ENCODE measurements at places on chromosomes 4 and X.

DNA sequence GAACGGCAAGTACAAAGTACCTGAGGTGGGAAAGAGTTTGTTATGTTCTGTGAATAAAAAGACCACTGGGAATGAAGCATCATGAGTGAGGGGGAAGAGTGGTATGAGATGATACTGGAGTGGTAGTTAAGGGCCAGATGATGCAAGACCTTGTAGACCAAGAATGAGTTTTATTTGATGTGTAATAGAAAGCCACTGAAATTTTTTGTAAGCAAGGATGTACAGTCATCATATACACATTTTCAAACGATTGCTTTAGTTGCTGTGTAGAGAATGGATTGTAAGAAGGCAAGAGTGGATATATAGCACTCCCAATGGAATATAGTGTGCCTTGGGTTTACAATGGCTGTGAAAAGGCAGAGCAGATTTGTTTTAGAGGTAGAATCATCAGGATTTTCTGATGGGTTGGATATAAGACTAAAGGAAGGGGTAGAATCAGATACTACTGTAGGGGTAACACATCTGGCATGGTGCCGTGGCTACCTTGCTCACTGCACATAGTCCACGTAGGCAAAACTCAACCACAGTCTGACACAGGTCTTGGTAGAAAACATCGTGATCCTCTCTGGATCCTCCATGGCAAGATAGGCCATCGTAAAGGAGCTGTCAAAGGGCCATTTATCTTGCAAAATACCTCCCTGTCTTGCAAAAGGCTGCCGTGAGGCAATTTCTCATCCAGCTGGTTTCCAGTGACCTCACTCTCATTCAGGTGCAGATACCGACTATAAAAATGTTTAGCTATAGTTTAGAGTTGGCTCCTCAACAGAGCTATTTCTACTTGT lies 14.9 kb downstream of the TIFA start:
- no peak for DNase-seq

DNA sequence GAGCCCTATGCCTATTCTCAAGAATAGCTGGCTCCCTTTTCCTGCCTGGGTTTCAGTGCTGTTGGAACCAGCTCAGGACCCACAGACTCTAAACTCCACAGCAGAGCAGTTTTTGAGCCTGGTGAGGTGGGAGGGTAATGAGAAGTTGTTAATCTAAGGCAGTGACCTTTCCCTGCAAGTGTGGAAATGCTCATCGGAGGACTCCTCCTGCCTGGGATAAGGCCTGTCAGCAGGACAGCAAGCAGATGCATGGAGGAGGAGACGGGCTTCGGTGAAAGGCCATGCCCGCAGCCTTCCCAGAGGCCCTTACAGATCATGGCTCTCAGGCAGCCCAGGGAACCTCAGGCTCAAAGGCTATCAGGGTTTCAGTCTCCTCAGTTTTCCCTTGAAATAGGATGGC lies 70.0 kb upstream of the SHISA3 start:
- DNase-seq, result no peak

DNA sequence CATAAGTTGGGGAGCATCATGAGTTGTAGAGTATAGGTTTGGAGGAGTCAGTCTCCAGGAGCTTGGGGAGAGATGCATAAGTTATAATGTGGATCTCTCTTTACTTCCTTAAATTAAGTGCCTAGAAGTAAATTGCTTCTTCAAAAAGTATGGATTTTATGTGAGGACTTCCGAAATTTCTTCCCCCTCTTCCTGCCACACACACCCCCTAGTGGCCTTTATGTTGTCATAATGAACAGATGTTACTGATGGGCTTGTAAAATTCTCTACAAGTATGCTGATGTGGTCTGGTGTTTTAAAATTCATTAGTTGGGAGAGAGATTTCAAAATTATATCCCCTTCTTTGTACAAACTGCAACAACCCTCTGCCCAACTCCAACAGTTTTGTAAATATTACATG lies 2.3 kb upstream of the METTL14 start:
- DNase-seq, result no peak

DNA sequence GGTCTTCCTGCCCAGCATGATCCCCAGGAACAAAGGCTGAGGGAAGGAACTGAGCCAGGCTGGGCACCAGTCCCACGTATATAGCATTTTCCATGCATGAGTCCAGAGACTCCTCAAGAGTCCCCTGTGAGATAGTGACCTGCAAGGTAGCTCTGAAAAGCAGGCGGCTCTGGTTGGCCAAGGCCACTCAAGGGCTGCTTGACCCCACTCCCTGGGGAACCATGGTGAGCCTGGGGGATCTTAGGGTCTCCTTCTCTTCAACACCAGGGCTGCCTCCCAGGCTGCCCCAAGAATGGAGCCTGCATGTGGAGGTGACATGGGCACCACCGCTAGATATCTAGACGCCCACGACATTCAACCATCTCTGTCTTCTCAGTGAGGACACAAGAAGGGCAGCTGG lies 79.2 kb downstream of the SLC2A9 start:
- DNase-seq, result no peak

DNA sequence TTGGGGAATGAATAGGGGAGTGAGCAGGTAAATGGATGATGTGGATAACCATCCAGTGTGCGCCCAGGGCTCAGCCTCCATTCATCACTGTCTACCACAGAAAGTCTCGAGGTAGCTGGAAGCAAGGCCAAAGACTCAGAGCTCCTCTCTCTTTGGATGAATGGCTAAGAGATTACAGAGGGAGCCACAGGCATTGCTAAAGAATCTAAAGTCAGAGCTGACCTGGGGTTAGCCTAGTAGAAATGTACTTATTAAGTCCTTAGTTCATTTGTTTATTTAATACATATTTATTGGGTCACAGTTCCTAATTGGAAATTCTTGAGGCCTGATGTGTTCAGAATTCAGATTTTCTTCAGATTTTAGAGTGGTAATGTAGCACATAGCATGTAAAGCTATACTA lies 88.7 kb upstream of the HPF1 start:
- DNase-seq, result no peak

DNA sequence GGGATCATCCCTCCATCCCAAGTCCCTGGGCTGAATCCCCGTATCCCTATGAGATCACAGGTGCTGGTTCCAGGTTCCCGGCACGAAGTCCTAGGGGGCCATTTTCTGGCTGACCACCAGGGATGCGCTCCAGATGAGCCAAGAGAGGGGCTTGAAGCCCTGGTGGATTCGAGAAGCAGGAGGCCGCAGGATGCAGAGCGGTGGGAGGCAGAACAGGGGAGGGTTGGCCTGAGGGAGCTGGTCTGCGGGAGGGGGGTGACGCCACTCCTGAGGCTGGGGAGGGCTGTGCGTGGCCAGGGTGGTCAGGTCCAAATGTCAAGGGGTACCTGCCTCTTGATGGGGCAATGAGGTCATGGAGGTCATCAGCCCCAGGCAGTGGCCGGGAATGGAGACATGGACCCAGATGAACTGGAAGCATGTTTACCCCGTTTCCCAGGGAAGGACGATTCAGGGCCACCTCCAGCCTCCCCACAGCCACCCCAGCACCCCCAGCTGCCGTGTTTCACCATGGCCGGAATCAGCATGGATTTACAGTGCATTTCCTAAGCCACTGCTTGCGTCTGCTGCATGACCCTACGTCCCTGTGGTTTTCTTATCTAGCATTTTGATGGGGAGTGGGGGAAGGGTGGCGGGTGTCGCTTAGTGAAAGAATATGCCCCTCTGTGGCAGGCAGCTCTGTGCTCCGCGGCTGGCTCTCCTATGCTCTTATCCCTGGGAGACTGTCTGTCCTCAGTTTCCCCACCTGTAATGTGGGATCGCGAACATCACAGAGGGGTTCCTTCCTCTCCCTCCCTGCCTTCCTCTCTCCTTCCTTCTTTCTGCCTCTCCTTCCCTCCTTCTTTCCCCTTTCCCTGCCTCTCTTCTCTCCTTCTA lies 17.0 kb upstream of the HTRA3 start:
- no peak for DNase-seq

GRCh38 chrX:106774981-106775380 lies 27.5 kb upstream of the TBC1D8B start:
- DNase-seq, result no peak

GRCh38 chr4:80484712-80485111 lies 149.2 kb downstream of the CFAP299 start:
- DNase-seq, result no peak

DNA sequence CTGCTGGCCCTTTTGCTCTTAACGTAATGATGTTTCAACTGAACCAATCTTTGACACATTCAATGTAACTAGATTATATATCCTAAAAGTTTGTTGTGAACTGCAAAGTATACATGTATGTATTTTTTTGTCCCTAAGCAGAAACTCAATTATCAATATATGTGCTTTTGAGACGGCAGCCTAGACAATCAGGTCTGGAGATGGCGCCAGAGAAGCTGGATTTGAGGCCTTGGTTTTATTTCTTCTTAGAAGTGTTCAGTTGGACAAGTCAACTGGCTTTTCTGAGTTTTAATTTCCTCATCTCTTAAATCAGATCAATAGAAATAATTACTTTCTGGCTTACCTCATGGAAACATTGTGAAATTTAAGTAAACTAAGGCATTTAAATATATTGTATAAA lies 62.5 kb downstream of the DCAF8L1 start:
- no peak for DNase-seq

- no peak for DNase-seq
Observed at GRCh38 chr4:33411182-33411581, 2691.0 kb downstream of the PCDH7 start.

DNA sequence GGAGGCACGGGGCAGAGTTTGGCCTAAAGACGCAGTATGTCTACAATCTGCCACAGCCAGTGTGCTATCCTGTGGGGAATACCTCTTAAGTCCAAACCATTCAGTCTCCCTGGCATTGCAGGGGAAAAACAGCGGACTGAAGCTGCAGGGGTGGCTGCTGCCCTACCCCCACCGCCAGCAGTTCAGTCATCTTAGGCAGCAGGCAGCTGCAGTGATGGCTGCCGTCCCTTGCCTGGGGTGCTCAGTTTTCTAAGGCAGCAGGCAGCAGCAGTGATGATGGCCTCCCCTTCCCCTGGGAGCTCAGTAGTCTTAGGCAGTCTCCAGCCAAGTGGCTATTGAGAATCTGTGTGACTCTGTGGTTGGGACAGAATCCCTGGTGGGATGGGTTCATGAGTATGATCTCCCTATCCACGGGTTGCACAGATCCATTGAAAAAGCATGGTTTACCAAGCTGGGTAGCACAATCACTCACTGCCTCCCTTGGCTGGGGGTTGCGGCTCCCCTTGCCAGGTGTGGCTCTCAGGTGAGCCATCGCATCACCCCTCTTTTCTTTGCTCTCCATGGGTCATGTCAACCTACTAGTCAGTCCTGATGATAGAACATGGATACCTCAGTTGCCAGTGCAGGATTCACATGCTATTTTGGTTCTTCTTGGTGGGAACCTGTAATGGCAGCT lies 48.9 kb upstream of the GRID2 start:
- DNase-seq, result no peak

GRCh38 chrX:57156397-57157049 lies 19.3 kb upstream of the SPIN2A start:
- no peak for DNase-seq

DNA sequence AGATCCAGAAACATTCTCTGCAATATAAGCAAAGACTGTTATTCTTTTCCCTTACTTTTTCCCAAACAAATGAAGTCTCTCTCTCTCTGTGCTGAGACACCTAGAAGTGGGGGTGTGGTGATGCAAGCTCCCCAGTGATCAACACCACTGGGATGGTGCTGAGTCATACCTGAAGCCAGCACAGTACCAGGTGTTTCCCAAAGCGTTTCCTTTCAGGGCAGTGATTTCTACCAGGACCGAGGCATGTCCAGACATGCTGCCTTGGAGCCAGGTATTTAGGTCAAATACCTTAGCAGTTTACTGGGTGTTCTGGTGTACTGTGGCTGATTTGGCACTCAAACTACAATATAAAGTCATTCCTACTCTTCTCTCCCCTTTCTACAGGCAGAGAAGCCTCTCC lies 726.5 kb downstream of the FAM133A start:
- no peak for DNase-seq

GRCh38 chr4:45692131-45692735 lies 431.6 kb downstream of the GABRG1 start:
- DNase-seq, result no peak

GRCh38 chr4:99029018-99029735 lies 33.7 kb downstream of the METAP1 start:
- DNase-seq, result no peak

GRCh38 chr4:100087743-100088142 lies 102.5 kb downstream of the DDIT4L start:
- no peak for DNase-seq

DNA sequence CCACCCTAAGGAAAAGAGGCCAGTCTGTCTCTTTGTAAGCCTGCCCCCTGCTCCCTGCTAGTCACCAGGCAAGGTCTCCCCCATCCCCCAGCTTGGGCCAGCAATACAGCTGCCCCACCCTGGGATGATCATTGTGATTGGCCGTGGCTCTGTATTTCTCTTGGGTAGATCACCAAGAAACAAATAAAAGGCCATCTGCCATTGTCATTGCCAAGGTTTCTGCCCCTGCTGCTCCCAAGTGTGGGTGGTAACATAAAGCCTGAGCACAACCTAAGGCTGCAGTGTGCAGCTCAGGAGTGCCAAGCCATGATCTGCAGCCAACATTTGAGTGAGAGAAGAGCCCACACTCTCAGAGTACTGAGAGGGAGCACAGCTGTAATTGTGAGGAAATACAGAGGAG lies 241.0 kb upstream of the POF1B start:
- no peak for DNase-seq

- no peak for DNase-seq
Observed at GRCh38 chr4:168218645-168219044, 99.9 kb downstream of the DDX60 start.

DNA sequence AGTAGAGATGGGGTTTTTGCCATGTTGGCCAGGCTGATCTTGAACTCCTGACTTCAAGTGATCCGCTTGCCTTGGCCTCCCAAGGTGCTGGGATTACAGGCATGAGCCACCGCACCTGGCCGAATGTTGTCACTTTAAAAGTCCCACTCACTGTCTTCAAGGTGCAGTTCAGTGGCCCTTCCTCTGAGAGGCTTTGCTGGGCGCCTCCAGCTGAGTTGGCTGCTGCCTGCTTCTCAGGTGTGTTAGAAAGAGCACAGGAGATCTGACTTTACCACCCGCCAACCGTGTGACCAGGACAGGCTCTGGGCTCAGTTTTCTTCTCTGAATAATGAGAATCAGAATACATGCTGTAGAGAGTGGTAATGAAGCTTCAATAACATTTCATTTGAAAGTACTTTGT lies 207.4 kb downstream of the CEP135 start:
- no peak for DNase-seq

GRCh38 chr4:118346495-118346894 lies 6.3 kb downstream of the PRSS12 start:
- no peak for DNase-seq

DNA sequence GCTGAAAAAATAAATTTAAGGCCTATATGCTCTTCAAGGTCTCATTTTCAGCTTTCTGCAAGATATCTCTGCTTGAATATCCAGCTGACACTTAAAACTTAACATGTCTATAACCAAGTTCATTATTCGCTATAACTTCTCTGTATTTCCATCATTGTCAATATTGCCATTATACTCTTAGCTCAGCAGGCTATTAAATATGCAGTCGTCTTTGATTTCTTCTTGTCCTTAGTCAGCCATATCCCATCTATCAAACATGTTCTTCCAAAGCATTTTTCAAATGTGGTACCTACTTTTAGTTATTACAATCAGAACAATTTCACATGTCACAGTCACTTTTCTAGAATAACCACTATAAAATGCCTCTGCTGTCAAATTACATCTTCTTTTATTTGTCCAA lies 1364.1 kb downstream of the ARAP2 start:
- no peak for DNase-seq
